Stimulated activated CD4-positive, alpha-beta T cell treated with anti-CD3 and anti-CD28 coated beads, Interleukin-1b, Interleukin-23, amount 100 ng/mL, for 1 hour (primary cell): ENCODE measurements at places on chromosomes 3 and 15.

DNA sequence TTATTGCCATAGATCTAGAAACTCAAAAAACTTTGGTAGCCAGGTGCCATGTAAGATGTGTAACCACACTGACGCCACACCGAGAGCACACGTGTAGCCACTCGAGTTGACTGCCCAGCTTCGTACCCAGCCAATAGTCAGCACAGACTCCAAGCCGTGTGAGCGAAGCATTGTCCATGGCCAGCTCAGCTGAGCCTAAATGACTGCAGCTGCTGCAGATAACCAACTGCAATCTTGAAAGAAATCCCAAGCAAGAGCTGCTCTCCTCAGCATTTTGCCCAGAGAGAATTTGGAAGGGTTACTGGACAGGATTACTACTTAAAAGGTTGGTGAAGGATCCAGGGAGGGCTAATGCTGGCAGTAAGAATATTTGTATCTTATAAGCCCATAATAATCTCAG lies 193.0 kb upstream of the THRB start:
- DNase-seq: no peak

DNA sequence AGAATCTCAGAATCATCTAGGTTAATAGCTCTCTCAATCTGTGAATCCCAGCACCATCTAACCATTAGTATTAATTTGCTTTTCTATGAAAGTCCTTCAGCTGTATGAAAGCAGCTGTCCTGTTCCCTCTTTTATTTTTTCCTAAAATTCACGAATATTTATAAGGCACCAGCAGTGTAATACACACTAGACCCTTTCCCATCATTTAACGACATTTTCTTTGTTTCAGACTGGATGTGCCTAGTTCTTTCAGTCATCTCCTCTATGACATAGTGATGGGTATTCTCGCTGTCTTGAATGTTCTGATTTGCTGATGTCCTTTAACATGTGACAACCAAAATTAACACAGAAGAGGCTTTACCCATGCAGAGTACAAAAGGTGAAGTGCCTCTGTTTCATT lies 48.9 kb upstream of the ATP10A start:
- no peak for DNase-seq

GRCh38 chr3:194025119-194025518 lies 110.8 kb upstream of the HES1 start:
- no peak for DNase-seq

DNA sequence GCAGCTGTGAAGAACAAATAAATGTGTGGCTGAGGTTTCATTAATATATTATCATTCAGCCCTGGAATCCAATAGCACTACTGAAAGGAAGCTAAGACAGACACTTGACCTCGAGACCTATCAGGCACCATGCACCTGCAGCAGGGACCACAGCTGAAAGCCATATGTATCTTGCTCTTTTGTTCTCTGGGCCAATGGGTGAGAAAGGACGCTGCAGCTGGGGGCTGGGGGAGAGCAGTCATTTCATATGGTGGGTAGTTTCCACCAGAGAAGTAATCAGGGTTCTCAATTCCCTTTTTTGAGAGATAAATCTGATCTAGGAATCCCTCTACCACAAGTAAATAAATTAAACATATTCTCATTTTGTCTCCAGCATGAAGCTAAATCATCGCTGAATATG lies 225.6 kb upstream of the STRIT1 start:
- DNase-seq: no peak

DNA sequence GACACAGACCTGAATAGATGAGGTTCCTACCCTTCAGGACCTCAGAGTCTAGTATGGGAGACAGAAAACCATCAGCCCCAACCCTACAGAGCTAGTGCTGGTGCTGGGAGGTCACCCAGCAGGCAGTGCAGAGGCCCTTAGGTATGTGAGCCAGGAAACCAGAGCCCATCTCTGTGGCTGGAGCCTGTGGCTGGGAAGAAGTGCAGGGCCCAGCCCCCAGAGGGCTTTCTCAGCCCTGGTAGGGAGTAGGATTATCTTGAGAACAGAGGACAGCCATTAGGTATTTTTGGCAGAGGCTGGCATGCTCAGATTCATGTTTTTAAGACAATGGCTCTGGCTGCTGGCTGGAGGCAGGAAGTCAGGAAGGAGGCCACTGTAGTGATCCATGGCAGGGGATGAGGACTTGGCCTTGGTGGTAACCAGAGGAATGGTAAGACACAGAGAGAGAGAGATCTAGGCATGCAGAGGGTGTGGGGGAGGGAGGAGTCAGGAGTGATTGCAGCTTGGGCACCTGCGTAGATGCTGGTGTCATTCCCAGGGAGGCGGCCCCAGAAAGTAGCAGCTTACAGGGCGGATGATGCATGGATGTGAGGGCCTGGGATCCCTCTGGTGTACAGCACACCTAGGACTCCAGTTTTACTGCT lies 220.9 kb upstream of the EIF1B start:
- no peak for DNase-seq

DNA sequence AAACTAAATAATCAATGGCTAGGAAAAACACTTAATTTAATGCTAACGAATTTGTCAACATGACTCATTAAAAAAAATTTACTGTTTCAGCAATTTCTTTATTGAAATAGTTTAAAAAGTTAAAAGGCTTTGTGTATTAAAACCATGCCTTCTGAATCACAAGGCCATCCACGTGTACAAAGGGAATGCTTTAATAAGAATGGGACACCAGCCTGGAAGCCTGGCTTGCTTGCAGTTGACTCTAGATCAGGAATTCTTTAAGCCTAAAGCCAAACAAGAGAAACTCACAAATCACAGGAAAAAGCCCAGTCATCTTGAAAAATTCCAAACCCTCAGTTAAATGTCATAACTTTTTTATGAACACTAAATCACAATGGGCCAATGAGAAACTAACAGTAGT lies 137.6 kb downstream of the PEAK1 start:
- no peak for DNase-seq

GRCh38 chr15:98147415-98147814 lies 186.9 kb downstream of the ARRDC4 start:
- no peak for DNase-seq

GRCh38 chr15:69341356-69341755 lies 42.6 kb downstream of the PAQR5 start:
- no peak for DNase-seq

DNA sequence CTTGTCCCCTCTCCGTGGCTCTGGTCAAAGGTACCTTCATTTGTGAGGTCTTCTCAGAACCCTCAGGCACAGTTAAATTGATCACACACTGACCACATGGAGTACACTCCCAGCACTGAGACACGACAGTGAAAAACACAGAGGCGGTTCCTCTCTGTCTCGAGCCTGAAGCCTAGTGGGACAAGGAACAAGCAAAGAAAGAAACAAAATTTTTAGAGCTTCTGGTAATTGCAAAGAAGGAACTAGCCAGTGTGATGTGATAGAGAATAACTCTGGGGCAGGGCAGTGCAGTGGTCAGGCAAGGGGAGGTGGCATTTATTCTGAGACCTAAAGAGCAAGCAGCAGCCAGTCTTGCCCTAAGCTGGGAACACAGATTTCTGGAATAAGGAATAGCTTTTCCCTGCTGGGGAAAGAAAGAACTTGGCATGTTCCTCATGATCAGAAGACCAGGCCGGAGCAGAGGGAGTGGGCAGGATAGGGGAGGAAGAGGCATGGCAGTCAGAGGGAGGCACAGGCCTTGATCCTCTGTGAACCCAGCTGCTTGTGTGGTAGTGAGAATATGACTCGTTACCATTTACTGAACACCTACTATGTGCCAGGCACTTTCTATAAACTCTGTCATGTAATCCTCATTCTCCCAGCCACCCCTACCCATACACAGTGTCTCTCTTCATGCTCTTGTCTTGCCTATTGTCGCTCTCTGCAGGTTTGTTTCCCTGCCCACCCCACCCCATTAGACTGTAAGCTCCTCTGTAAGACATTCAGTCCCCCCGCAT lies 262.3 kb upstream of the HES1 start:
- DNase-seq: no peak

DNA sequence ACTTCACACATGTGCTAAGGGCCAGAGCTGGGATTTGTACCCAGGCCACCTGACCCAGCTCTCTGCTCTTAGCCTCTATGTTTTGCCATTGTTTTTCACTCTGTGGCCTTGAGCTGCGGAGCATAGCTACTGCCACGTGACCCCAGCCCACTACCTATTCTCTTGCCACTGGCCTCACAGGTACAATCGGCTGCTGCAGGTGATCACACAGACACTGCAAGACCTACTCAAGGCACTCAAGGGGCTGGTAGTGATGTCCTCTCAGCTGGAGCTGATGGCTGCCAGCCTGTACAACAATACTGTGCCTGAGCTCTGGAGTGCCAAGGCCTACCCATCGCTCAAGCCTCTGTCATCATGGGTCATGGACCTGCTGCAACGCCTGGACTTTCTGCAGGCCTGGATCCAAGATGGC lies 46.2 kb downstream of the SEMA3G start:
- DNase-seq: no peak

DNA sequence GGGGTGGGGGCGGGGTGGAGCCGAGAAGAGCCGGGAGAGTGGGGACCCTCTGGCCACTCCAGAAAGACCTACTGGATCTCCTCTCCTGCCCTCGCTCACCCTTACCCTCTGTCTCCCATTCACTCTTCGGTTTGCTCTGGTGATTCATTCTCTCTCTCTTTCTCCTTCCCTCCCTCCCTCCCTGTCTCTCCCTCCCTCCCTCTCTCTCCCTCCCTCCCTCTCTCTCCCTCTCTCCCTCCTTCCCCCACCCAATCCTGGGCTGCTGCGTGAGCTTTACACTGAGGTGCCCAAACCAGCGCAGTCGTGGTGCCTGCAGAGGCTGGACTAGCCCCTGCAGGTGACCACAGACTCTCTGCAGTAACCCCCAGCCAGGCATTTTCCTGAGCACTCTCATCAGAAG lies 32.2 kb upstream of the ADAMTS17 start:
- no peak for DNase-seq
